ENCODE measurements at places on chromosomes 7 and 10.

DNA sequence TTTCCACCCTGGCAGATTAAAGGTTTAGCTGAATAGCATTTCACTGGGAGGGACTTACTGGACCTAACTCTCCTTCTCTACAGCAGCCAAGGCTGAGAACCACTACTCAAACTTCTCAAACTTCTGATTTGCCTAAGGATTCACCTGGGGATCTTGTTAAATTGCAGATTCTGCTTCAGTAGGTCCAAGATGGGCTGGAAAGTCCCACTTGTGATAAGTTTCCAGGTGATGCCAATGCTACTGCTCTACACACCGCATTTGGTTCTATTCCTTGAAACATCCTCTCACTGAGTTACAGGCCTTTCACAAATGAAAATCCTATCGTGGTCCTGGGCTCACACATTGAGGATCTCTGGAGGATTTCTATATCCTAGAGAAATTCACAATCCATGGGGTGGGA is 147.9 kb downstream of the CHCHD3 start:
- DNase-seq = no peak

DNA sequence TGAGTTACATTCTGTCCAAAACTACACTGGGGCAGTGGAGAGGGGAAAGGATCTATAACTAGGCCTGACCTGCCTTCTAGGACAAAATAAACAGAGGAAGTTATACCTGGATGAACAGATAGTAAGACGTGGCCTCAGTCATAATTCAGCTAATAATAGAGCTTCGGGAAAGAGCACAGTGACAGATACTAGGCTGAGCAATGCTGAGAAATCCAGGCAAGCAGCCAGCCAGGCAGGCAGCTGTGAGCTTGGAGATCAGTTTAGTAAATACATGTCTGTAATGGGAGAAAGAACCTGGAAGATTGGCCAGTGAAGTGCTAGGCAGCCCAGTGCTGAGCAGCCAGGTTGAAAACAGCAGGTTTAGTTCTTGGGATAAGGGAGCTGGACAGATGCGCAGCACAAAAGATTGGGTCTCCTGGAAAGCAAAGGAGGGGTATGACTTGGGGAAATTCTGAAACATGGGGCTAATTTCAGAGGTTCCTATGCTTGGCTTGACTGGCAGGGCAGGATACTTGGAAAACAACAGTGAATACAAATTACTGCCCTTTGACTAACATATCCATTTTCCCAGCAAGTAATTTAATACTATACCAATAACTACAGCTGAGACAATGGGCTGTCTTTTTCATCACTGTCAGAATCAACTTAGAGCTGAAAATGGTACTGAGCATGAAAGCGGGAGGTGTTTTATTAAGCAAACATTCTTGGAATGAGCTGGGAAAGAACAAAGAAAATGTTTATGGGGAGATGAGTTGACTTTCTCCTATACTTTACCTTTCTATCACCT is 140.8 kb downstream of the DGKB start:
- DNase-seq = no peak

DNA sequence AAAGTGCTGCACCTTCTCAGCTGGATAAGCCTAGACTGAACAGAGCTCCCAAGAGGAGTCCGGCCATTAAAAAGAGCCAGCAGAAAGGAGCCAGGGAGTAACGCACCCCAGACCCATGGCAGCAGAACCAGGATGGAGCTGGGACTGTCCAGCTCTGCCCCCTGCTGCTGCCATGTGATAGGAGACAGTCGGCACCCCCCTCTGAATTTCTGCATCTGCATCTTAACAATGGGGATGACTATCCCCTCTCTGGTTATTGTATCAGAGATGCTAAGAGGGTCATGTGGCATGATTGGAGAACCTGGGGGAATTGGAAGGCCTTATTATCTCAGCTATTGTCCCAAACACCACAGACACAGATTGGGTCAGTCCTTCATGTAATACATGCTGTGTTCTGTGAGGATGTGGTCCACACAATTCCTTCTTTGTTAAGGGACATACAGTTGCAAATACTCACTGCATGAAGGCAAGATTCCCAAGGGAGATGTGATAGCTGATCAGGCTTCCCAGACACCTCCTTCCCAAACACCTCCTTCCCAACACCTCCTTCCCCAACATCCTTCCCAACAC is 29.3 kb downstream of the PLEKHS1 start:
- no peak for DNase-seq

GRCh38 chr7:1085910-1086421 is 1.9 kb upstream of the GPER1 start:
- no peak for DNase-seq

GRCh38 chr10:81905161-81905560 is 30.2 kb downstream of the NRG3 start:
- DNase-seq = no peak

DNA sequence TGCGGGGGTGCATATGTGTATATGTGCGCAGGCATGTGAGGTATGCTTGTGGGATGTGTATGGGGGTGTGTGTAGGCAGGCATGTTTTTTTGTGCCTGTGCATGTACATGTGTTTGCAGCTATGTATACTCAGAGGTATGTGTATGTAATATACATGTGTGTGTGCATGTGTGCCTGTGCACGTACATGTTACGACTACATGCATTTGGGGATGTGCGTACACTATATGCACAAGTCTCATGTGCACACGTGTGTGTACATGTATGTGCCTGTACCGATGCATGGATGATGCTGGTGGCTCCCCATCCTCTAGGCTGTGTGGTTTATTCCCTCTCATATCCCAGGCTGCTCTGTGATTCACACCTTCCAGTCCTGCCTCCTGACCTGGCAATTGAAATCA is 69.2 kb downstream of the C10orf105 start:
- DNase-seq = no peak

DNA sequence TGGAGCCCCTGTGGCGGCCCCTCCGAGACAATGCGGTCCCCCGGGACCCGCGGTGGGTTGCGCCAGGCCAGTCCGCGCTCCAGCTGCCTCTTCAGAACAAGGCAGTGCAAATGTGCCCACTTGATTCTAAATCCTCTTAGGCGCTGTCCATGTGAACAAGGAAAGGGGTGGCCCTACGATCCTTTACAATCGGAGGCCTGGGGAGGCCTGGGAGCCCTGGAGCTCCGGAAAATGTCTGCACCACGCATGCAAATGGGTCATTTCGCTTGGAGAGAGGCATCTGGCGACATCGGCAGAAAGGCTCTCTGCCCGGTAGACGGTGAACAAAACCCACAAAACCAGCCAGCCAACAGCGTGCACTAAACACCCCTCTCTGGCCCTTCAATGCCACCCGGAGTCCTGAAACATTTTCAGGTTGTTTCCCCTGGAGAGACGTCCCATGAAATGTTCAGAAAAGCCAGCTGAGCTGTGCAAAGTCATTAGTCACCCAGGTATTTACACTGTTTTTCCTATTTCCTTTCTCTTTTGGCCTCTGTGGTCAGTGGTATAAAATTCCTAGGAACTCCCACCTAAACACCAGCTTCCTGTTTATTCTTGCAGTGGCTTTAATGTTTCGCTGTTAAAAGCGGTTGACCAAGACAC is 102.8 kb upstream of the ZNF438 start:
- no peak for DNase-seq

DNA sequence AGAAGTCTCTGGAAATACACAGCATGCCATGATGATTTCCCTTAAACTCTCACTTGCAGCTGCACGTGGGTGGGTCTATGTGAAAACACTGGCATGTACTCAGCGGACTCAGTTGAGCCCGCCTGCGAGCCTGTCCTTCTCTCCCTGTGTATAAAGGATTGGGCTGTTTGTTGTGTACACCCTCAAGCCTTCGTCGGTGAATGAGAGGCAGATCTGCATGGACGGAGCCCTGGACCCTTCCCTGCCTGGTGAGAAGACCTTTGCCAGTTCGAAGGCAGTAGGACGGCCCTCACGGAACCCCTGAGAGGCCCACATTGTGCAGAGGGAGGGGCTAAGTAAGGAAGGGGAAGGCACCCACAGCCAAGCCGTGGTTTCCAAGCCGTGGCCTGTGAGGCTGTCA is 121.2 kb downstream of the WDFY4 start:
- no peak for DNase-seq

DNA sequence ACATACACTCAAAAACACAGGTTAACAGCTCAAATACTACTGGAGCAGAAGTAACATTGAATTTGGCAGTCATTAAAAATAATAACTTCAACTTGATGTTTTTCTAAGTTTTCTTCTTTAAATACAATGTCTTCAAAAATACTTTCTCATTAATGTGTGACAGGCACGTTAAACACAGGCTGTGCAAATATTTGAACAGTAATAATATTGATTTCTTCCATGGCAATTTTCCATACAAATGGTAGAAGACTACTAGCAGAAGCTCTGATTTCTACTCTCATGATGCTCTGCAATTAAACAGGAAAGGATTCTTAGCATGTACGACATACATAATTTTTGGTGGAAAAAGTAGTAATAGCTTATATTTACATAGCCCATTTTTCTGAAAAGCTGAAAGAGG is 47.4 kb downstream of the NRP1 start:
- DNase-seq = no peak

- DNase-seq = no peak
Measured at GRCh38 chr10:133237588-133238465, at the start of gene VENTX. VENTX (plus strand) TSS chr10:133237855; CDS start chr10:133237915, 60 bp downstream.

DNA sequence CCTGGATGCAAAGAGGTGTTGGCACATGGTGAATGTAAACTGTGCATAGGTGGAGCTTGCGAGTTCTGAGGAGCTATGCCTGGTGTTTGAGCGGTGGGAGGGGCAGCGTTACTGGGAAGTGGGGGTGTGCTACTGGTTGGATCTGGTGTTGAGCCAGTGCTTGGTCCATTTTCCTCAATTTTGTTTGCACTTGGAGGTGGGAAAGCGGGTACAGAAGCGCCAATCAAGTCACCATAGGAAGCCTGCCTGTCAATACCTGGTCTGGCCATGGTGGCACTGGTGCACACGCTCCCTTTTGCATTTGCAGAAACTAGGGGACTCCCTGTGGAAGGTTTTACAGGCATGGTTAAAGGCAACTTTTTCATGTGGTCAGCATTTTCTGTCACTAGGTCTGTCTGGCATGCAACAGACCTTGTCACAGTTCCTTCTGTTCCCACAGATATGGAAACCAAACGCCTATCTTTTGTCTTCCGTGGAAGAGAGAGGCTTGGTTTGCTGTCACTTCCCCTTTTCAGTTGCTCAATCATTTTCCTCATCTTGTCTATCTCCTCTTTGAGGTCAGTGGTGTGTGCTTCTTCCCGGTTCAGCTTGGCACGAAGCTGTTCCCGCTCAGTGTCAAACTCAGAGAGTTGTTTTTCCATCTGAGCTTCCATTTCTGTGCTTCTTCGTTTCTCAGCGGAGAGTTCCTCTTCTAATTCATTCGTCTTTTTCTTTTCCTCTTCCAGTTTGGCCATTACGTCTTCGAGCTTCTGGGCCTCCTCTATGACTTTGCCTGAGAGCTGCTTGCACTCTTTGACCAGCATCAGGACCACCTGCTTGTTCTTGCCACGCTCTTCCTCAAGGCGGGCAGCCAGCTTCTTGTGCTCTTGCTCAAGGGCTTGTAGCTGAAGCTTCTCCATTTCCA is 81.1 kb downstream of the CTTNBP2 start:
- DNase-seq = no peak

- no peak for DNase-seq
Measured at GRCh38 chr10:43314626-43315495, 48.0 kb upstream of the RASGEF1A start.

DNA sequence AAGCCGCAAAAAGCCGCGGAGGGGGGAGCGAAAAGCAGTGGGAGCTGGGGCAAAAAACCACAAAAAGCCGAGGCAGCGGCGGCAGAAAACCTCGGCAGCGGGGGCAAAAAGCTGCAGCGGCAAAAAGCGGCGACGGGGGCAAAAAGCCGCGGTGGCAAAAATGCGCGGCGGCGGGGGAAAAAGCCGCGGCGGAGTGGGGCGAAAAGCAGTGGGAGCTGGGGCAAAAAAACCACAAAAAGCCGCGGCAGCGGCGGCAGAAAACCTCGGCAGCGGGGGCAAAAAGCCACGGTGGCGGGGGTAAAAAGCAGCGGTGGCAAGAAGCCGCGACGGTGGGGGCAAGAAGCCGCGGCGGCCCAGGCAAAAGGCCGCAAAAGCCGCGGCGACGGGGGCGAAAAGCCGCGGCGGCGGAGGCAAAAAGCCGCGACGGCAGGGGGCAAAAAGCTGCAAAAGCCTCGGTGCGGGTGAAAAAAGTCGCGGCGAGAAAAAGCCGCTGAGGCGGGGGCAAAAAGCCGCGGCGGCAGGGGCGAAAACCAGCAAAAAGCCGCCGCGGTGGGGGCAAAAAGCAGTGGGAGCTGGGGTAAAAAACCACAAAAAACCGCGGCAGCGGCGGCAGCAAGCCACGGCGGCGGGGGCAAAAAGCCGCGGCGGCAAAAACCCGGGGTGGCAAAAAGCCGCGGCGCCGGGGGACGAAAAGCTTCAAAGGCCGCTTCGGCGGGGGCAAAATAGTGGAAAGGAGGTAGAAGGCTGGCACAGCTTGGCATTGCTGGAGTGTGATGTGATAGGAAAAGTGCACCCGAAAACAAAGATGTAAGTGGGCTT is 135.9 kb downstream of the ZNF92 start:
- no peak for DNase-seq

All from stimulated activated CD8-positive, alpha-beta memory T cell treated with anti-CD3 and anti-CD28 coated beads, Interleukin-7, amount 100 ng/mL, for 48 hours (primary cell).